NCI-H524 (cell line): ENCODE measurements at places on chromosomes 6 and 20.

DNA sequence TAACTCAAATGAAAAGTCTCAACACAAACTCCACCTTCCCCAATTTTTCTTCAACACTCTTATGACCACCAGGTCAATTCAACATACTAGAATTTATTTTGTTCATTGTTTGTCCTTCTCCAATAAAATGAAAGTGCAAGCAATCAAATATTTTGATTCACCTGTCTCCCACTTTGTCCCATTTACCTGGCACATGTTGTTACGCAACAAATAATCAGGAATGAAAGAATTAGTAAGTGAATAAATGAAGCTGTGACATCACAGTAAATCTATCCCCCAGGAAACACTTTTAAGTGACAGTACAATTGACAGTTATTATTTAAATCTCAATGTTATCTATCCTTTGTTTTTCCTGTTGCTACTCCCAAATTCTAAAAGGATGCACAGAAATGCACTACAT, 393.7 kb upstream of the OPRM1 start:
- DNase-seq: no peak

- DNase-seq: peak; percentile 34
These were observed 128.9 kb downstream of the FOXC1 start for GRCh38 chr6:1738558-1739081.

- no peak for DNase-seq
These were observed 23.9 kb upstream of the SMIM13 start for GRCh38 chr6:11069760-11070159.

GRCh38 chr6:66496659-66497058, 789.6 kb upstream of the EYS start:
- peak; percentile 89 for DNase-seq

DNA sequence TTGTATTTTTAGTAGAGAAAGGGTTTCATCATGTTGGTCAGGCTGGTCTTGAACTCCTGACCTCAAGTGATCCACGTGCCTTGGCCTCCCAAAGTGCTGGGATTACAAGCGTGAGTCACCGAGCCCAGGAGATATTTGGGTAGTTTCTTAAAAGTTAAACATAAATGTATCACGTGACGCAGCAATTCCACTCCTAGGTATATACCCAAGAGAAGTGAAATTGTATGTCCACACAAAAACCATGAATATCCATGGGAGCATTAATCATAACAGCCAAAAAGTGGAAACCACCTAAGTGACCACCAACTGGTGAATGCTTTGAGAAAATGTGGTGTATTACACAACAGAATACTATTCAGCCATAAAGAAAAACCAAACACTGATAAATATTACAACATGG, 164.8 kb downstream of the MRPL14 start:
- DNase-seq: no peak

DNA sequence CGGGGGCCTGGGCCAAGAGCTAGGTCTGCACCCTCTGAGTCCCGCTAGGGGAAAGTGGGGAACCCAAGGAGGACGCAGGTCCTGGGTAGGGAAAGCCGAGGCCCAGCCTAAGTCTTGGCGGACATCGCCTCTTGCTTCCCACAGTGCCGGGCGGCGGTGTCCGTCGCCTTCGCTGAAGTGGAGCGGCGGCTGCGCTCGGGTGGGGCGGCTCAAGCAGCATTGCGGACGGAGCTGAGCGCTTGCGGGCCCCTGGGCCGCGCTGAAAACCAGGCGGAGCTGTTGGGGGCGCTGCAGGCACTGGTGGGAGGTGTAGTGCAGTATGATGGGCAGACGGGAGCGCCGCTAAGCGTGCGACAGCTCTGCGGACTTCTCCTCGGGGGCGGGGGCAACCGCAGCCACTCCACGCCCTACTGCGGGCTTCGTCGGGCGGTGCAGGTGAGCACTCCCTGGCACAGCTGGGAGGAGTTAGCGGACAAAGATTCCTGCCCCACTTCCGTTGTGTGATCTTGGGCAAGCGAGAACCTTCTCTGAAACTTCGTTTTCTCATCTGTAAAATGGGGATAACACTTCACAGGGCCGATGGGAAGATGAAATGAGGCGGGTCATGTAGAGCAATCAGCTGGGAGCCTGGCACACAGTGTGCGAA, 4.2 kb downstream of the PRSS16 start:
- DNase-seq: peak; percentile 81

GRCh38 chr6:97113170-97113569, 169.8 kb downstream of the MMS22L start:
- no peak for DNase-seq

DNA sequence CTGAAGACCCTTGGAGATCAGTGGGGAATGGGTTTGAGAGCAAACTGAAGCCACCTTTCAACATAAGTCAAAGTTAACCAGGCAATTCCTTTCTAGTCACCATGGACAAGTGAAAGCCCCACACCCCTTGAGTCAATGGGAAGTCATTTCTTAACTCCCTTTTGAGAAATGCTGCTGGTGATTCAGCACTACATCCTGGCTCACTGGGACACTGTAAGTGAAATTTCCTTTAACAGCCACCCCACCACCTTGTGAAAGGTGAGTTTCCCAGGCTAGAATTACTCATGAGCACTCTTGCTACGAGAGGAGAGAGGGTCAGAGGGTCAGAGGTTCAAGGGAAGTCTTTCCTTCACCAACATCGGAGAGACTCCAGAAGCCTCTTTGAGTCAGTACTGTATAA, 93.3 kb upstream of the MARCKS start:
- no peak for DNase-seq

DNA sequence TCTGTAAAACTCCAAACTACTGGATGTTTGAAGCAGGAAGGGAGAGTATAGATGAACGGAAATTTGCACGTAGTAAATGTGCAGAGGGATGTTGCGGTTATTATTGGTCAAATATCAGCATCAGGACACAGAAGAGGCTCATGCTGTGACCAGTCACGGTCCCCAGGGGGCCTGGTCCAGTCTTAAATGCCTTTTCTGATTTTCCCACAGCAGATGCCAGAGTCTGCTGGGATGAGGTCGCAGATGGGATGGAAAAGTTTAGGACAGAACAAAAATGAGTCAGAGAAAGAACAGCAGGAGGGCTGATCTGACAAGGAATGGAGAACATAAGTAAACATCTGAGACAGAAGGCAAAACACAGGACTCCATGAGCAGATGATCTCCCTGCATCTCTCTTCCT, 11.7 kb upstream of the SIRPG start:
- no peak for DNase-seq

DNA sequence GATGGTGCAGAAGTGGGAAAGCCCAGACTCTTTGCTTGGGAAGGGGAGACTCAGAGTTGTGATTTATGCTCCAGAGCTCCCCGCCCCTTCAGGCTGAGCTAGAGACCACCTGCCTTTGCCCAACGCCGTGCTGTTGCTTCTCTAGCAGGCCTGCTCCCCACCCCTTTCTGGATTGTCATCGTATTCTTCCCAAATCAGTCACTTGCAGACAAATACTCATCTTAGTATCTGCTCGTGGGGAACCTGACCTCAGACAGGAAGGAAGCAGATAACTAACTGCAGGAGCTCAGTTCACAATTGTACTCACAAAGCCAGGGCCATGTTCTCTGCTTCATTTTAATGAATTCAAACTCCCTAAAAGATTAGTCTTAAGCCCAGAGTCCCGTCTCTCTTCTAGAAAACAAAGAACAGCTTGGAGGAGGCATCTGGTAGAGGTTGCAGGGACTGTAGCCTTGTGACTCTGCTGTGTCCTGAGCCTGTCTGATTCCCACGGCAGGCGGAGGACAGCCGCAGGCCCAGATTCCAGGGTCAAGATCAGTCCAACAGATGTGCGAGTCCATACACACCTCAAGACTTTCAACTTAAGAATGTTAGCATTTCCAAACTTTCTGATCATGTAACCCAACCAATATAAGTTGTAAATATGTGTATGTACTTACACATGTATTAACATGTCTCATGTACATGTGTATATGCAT, 57.2 kb upstream of the GGTLC1 start:
- peak; percentile 73 for DNase-seq

- DNase-seq: peak; percentile 45
These were observed 5.8 kb upstream of the PACSIN1 start for GRCh38 chr6:34459899-34460593.

- DNase-seq: no peak
These were observed 130.0 kb downstream of the TSHZ2 start for GRCh38 chr20:53101992-53102760.

DNA sequence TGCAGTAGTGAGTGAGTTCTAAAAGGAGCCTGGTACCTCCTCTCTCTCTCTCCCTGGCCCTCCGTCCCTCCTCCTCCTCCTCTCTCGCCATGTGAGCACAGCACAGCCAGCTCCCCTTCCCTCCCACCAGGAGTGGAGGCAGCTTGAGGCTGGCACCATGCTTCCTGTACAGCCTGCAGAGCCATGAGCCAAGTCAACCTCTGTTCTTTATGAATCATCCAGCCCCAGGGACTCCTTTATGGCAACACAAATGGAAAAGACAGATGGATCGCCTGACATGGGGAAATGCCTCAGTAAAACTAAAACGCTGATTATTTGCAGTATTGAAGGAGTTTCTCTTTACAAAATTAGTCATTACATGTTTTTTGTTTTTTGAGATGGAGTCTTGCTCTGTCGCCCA, 233.7 kb upstream of the ARID1B start:
- no peak for DNase-seq

DNA sequence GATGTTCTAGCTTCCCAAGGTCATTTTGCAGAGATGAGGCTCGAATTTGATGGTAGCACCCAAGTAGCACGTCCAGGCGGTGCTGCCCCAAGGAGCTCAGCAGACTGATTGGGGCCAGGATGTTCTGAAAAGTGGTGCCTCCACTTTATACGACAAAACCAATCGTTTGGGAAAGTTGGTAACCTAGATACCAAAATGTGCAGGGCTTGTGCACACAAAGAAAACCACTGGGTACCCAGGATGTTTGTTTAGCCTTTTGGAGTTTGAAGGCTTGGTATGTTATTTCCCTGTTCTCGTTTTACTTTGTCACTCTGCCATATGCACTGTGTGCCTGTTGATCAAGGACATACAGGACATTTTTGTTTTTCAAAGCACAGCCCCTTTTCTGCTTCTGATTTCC, 40.7 kb upstream of the PBOV1 start:
- no peak for DNase-seq

- no peak for DNase-seq
These were observed 12.4 kb upstream of the TREML4 start for GRCh38 chr6:41215777-41216176.

DNA sequence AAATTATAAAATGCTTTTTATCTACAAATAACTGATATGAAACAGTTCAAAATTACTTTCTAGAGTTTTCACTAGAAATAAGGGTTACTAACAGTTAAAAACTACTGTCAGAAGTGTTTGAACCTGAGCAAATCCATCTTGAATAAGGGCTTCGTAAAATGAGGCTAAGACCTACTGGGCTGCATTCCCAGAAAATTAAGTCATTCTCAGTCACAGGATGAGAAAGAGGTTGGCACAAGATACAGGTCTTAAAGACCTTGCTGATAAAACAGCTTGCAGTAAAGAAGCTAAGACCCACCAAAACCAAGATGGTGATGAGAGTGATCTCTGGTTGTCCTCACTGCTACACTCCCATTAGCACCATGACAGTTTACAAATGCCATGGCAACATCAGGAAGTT, 93.7 kb downstream of the PLG start:
- DNase-seq: no peak

DNA sequence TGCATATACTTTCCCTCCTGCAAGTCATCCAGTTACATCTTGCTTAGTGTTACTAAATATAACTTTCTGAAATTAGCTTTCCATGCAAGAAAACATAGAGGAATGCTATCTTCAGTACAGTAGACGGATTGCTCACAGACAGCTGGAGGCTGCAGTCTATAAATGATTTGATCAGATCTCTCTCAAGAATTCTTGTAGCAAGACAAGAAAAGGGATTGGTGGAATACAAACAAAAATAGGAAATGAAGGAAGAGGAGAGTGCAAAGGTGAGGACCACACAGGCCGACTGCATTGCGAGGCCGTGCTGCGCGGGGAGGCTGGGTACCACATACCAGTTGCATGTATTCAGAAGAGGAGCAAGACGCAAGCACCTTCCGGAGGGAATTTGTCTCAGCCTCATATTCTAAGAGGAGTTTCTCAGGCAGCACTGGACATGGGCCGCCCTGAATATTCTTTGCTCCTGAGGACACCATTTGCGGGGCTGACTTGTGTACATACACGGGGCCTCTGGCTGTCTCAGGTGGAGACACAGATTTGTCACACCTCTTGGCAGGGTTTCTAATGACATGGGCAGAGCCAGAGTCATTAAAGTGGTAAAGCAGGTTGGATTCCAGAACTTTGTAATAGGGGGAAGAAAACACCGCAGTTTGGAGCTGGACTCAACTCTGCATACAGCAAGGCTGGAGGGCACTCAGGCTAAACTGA, 22.7 kb upstream of the KIF25 start:
- no peak for DNase-seq

- peak; percentile 30 for DNase-seq
These were observed 42.4 kb upstream of the EMILIN3 start for GRCh38 chr20:41408986-41409385.

GRCh38 chr20:1310506-1311190, 18.3 kb downstream of the SDCBP2 start:
- no peak for DNase-seq

GRCh38 chr6:34052918-34053608, 92.8 kb downstream of the GRM4 start:
- no peak for DNase-seq

DNA sequence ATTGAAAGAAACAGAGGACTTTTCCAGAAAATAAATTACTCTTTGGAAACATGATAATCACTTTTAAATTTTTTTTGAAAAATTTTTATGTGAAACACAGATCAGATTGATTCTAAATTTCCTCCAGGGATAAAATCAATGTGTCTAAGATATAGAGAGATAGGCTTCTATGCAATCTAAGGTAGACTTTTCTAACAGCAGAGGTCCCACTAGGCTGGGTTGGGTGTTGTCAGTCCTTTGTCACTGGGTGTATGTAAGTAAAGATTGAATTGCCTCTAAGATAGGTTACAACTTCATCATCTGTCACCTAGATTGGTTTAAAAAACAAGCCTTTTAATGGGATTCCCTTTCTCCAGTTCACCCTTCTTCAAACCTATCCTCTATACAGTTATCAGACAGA, 449.9 kb downstream of the DHX35 start:
- no peak for DNase-seq

DNA sequence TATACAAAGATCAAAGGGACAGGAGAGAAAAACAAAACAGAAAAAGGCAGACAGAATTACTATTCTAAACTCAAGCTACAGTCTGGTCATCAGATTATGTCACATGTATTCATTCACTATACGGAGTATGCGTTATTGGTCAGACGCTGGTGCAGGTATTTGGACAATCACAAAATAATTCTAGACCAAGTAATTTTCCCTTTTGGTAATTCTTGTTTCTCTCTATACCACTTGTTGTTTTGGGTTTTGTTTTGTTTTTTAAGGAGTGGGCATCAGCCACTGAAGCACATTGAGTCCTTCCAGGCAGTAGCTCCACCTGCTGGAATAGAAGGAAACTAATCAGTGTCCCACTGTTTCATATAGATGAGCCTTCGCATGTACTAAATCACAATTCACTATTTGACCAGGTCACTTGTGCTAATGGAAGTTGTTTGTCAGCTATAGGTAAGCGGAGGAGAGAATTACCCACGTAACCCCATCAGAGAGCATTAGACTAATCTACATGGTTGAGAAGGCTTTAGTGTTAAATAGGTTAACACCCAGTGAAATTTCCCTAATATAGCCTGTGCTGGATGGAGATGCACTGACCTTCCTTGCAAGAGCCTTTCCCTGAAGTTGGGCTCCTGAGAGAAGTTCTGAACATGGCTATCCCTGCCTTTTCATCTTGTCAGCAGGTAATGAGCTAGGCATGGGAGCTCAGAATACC, 77.9 kb downstream of the TNFAIP3 start:
- peak; percentile 50 for DNase-seq
